ENCODE measurements at places on chromosomes 1 and 21. TPM values are rescaled to one million over a fixed set of nuclear protein-coding genes. Genes with fewer than 3 reads are reported as not detected.

The VSIG8 gene
- not detected for total RNA-seq

The NFASC gene
- total RNA-seq, result 0.07 TPM

The RCSD1 gene
- 185 TPM for total RNA-seq

The GJA5 gene
- not detected for total RNA-seq

The OR6N1 gene
- not detected for total RNA-seq

The KCNN3 gene
- 1.1 TPM for total RNA-seq

The RSPH1 gene
- total RNA-seq, result 0.38 TPM

The IQCC gene
- total RNA-seq, result 3.5 TPM

The HEYL gene
- not detected for total RNA-seq

The CD247 gene
- 1.0 TPM for total RNA-seq

The NPPB gene
- total RNA-seq, result not detected

The OR2T35 gene
- total RNA-seq, result 1.6 TPM

The CD48 gene
- 200 TPM for total RNA-seq

The CD244 gene
- total RNA-seq, result not detected

The PLEKHN1 gene
- 1.4 TPM for total RNA-seq

The CITED4 gene
- total RNA-seq, result 0.54 TPM

The RGS5 gene
- 1.9 TPM for total RNA-seq

The CR1L gene
- 0.60 TPM for total RNA-seq

The PTBP2 gene
- 18.6 TPM for total RNA-seq

The SPRR4 gene
- total RNA-seq, result not detected

The NR1I3 gene
- 0.15 TPM for total RNA-seq

The LIN28A gene
- total RNA-seq, result not detected

The PRKACB gene
- total RNA-seq, result 33.0 TPM

The PUSL1 gene
- total RNA-seq, result 11.9 TPM

The ADAMTS5 gene
- total RNA-seq, result not detected

The MPL gene
- not detected for total RNA-seq

The CRYBG2 gene
- total RNA-seq, result 0.27 TPM

The CYYR1 gene
- not detected for total RNA-seq

The OR2T6 gene
- total RNA-seq, result not detected

The FCN3 gene
- total RNA-seq, result not detected

The NMNAT2 gene
- not detected for total RNA-seq

The KLF17 gene
- total RNA-seq, result not detected

The GPR25 gene
- total RNA-seq, result 0.86 TPM

The UBASH3A gene
- total RNA-seq, result not detected

The MROH9 gene
- total RNA-seq, result not detected

The CLCA1 gene
- not detected for total RNA-seq

The FAM43B gene
- not detected for total RNA-seq

The SRSF11 gene
- 231 TPM for total RNA-seq

The PTPN14 gene
- not detected for total RNA-seq

The RABGGTB gene
- 234 TPM for total RNA-seq

The WDR26 gene
- 75.3 TPM for total RNA-seq

The CR2 gene
- 34.1 TPM for total RNA-seq

The EPHB2 gene
- total RNA-seq, result 0.13 TPM

The CD52 gene
- 499 TPM for total RNA-seq

The TSPAN2 gene
- total RNA-seq, result 0.91 TPM

The LDLRAD2 gene
- total RNA-seq, result 0.64 TPM
